ENCODE measurements at places on chromosomes 3 and 15. TPM values are rescaled to one million over a fixed set of nuclear protein-coding genes. Genes with fewer than 3 reads are reported as not detected.

The UBR1 gene
- 38.1 TPM for total RNA-seq

The FILIP1L gene
- 34.3 TPM for total RNA-seq

The PLOD2 gene
- total RNA-seq: 46.1 TPM

The KLHL6 gene
- total RNA-seq: not detected

The NOX5 gene
- total RNA-seq: 0.27 TPM

All from fibroblast of the aortic adventitia (primary cell).